ENCODE measurements at places on chromosomes 11 and 22. TPM values are rescaled to one million over a fixed set of nuclear protein-coding genes. Genes with fewer than 3 reads are reported as not detected.

DNA sequence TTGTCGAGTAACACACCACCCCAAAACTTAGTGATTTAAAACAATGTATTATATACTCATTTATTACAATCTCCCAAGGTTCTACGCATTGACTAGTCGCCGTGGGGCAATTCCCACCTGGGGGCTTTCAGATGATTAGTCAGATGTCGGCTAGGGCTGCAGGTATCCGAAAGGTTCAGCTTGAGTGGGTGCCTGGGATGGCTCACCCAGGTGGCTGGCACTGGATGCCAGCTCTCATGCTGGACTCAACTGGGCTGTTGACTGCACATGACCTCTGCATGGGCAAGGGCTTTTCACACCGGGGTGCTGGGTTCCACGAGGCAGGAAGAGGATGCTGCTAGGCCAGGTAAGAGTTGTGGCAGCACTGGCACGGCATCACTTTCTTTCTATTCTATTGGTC is 21.9 kb upstream of the MICAL2 start:
- no peak overlapping the region for H3K27ac ChIP-seq
- H3K36me3 ChIP-seq, result no peaks in the 10 kb centered on the region
- H3K4me1 ChIP-seq, result peaks cover 75% of the 10 kb centered on the region
- H3K4me3 ChIP-seq, result no peak overlapping the region
- no peaks in the 10 kb centered on the region for H3K27me3 ChIP-seq

BRSK2 gene
- 1.1 TPM for total RNA-seq

HTR3A gene
- not detected for total RNA-seq

DNA sequence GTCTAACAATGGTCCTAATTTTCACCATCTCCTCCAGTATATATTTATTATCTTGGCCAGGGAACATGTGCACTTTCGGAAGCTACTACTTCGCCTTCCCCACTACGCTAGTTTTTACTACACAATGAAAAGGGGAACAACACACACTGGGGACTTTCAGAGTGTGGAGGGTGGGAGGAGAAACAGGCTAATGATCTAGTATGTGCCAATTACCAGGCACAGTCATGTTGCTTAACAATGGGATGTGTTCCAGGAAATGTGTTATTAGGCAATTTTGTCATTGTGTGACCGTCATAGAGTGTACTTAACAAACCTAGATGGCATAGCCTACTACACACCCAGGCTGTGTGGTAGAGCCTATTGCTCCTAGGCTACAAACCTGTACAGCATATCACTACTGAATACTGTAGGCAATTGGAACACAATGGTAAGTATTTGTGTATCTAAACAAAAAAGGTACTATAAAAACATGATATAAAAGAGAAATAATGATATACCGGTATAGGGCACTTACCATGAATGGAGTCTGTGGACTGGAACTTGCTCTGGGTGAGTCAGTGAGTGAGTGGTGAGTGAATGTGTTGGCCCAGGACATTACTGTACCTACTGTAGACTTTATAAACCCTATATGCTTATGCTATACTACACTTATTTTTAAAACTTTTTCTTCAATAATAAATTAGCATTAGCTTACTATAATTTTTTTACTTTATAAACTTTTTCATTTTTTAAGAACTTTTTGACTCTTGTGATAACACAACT is 20.1 kb upstream of the CUL5 start:
- no peak for DNase-seq
- H3K27me3 ChIP-seq, result 0 out of 2 replicates have a peak, but pooled peaks cover 2% of the 10 kb centered on the region
- no peaks in the 10 kb centered on the region for H3K36me3 ChIP-seq
- H3K27ac ChIP-seq, result no peak overlapping the region
- H3K4me1 ChIP-seq, result no peaks in the 10 kb centered on the region
- no peak overlapping the region for H3K4me3 ChIP-seq

GRCh38 chr11:126722956-126723664 is 277.5 kb downstream of the KIRREL3 start:
- no peaks in the 10 kb centered on the region for H3K4me1 ChIP-seq
- no peak overlapping the region for H3K4me3 ChIP-seq
- no peaks in the 10 kb centered on the region for H3K36me3 ChIP-seq
- H3K27me3 ChIP-seq, result peaks cover 22% of the 10 kb centered on the region
- no peak overlapping the region for H3K27ac ChIP-seq

GAL gene
- not detected for total RNA-seq

DNA sequence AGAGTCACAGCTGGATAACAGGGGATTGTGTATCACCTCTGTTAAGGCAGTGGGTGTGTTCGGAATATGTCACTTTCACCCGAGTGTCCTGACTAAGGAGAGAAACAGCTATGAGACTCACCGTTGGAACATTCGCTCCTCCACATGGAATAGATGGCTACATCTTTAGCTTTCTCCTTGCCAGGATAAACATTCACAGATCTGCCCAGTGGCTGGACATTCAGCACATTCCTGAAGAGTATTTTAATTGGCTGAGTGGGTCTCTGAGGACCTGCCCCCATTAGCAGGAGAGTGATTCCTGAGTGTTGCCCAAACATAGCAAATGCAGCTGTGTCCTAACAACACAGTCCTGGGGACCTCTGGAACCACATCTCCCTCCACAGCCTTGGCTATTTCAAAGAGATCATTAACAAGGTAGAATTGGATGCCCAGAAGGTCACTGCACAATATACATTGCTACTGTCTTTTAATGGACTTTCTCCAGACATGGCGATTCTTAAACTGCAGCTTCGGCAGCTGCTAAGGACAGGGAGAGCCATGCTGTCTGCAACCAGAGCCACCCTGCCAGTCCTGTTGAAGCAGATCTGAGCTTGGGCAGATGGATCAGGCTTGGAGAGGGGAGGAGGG is 435.0 kb upstream of the CADM1 start:
- no peaks in the 10 kb centered on the region for H3K36me3 ChIP-seq
- H3K4me3 ChIP-seq, result no peak overlapping the region
- DNase-seq, result no peak
- no peak overlapping the region for H3K27ac ChIP-seq

- H3K36me3 ChIP-seq, result peaks cover 25% of the 10 kb centered on the region
- no peak overlapping the region for H3K4me3 ChIP-seq
- peak overlapping the region; percentile 89 for H3K27ac ChIP-seq
- peaks cover 50% of the 10 kb centered on the region for H3K4me1 ChIP-seq
These were observed 3.6 kb upstream of the VWCE start for GRCh38 chr11:61298663-61299244.

SHANK3 gene
- total RNA-seq, result 1.9 TPM

- no peaks in the 10 kb centered on the region for H3K36me3 ChIP-seq
- H3K27me3 ChIP-seq, result peaks cover 72% of the 10 kb centered on the region
- H3K27ac ChIP-seq, result no peak overlapping the region
- DNase-seq, result no peak
- peaks cover 36% of the 10 kb centered on the region for H3K4me1 ChIP-seq
These were observed 724 bp upstream of the RASGRP2 start for GRCh38 chr11:64744544-64745188.

ESAM gene
- 1.2 TPM for total RNA-seq

- H3K27ac ChIP-seq, result no peak overlapping the region
- H3K36me3 ChIP-seq, result no peaks in the 10 kb centered on the region
- H3K4me1 ChIP-seq, result no peaks in the 10 kb centered on the region
- no peaks in the 10 kb centered on the region for H3K27me3 ChIP-seq
These were observed 461.5 kb downstream of the OPCML start for GRCh38 chr11:133070791-133071190.

CEP164 gene
- 15.2 TPM for total RNA-seq

DNA sequence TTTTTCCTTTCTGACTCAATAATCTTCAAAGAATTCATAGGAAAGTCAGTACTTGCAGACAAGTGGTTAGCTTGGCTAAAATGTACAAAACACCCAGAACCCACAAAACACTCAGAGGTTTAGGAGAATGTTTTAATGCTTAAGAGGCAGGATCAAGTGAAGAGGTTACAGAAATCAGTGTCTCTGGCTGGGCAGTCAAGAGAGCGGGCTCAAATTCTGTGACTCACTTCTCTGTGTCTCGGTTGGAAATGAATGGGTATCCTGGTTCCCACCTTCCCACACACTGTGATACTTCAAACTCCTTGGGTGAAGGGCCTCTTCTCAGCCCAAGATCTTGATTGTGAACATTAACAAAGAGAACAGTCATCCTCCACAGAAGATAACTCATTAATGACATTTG is 3.8 kb downstream of the MPEG1 start:
- no peak overlapping the region for H3K27ac ChIP-seq
- H3K27me3 ChIP-seq, result no peaks in the 10 kb centered on the region
- no peaks in the 10 kb centered on the region for H3K4me1 ChIP-seq
- no peak for DNase-seq

HPX gene
- 29.6 TPM for total RNA-seq

DNA sequence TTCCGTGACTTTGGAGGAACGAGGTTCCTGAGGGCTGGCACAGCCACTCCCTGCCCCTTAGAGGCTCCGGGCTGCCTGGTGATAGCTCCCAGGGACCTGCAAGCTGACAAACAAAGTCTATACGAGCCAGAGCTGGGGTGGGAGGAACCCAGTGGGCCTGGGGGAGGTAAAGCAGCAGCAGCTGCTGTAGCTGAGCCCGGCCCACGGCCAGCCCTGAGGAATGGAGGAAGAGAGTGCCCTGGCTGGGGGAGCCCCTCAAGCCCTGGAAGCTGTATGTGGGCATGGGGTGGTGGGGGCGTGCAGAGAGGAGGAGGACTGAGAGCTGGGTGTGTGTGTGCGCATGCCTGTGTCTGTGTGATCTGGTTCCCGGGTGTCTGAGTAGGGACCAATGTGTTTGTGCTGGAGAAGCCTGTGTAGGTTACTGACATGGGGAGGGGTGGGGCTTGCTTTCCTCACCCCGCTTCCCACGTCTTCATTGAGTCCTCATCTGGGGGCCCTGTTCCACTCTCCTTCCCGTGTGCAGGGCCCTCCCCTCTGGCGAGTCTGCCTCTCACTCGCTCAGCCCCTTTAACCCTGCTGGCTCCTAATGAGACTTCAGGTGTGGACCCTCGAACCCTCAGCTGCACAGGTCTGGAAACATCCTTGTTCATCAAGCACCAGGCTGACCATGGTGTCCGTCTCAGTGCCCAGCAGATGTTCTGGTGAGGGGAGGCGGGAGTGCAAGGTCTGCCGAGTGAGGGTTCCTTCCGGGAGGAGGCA is 10.8 kb downstream of the ST3GAL4 start:
- H3K4me3 ChIP-seq, result no peak overlapping the region
- H3K4me1 ChIP-seq, result no peaks in the 10 kb centered on the region
- no peak for DNase-seq
- no peak overlapping the region for H3K27ac ChIP-seq
- H3K36me3 ChIP-seq, result no peaks in the 10 kb centered on the region

GRCh38 chr11:7645206-7645605 is 28.1 kb downstream of the CYB5R2 start:
- no peaks in the 10 kb centered on the region for H3K27me3 ChIP-seq
- DNase-seq, result no peak
- H3K27ac ChIP-seq, result no peak overlapping the region
- peaks cover 32% of the 10 kb centered on the region for H3K36me3 ChIP-seq

- H3K4me1 ChIP-seq, result no peaks in the 10 kb centered on the region
- H3K27me3 ChIP-seq, result no peaks in the 10 kb centered on the region
- H3K4me3 ChIP-seq, result no peak overlapping the region
- peak; percentile 25 for DNase-seq
These were observed 35.0 kb downstream of the PPFIBP2 start for GRCh38 chr11:7548659-7549274.

GAB4 gene
- total RNA-seq, result not detected

APOL3 gene
- total RNA-seq, result 6.3 TPM

GRCh38 chr11:57485217-57485990 is 25.1 kb downstream of the RTN4RL2 start:
- no peak for DNase-seq
- H3K36me3 ChIP-seq, result peaks cover 40% of the 10 kb centered on the region
- no peak overlapping the region for H3K27ac ChIP-seq
- no peak overlapping the region for H3K4me3 ChIP-seq
- H3K27me3 ChIP-seq, result no peaks in the 10 kb centered on the region

DNA sequence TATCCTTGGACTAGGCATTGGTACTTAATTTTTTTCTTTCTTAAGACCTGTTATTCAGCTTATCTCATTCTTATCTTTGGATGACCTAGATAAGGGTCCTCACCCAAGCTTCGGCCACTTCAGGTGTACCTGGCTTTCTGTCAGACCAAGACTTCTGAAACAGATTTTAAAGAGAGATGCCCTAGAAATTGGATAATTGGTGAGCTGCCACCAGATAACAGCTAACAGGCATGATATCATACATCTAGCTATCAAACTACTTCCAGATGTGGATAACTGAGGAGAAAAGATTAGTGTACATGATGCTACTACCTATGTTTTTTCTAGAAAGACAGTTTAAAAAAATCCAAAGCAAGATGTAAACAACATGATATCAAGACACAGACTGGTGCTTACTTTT is 52.9 kb downstream of the FZD4 start:
- H3K27me3 ChIP-seq, result peaks cover 8% of the 10 kb centered on the region
- DNase-seq, result no peak
- H3K36me3 ChIP-seq, result no peaks in the 10 kb centered on the region
- no peaks in the 10 kb centered on the region for H3K4me1 ChIP-seq
- no peak overlapping the region for H3K4me3 ChIP-seq

CDCA5 gene
- total RNA-seq, result 63.1 TPM

DNA sequence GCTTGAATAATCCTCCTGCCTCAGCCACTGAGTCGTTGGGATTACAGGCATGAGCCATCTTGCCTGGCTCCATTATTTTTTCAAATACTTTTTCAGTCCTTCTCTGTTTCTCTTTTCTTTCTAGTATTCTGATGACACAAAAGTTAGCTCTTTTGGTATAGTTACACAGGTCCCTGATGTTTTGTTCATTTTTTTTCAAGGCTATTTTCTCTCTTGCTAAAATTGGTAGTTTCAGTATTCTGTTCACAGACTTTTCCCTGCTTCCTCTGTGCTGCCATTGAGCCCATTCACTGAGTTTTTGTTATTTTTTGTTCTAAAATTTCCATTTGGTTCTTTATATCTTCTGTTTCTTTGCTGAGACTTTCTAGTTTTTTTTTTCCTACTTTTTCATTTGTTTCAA is 166.5 kb downstream of the UVRAG start:
- H3K4me1 ChIP-seq, result peaks cover 22% of the 10 kb centered on the region
- H3K36me3 ChIP-seq, result 0 out of 2 replicates have a peak, but pooled peaks cover 2% of the 10 kb centered on the region
- no peak for DNase-seq
- H3K27ac ChIP-seq, result no peak overlapping the region
- no peaks in the 10 kb centered on the region for H3K27me3 ChIP-seq

OR51E1 gene
- not detected for total RNA-seq

EHF gene
- total RNA-seq, result 0.24 TPM

MS4A4A gene
- not detected for total RNA-seq

GRCh38 chr11:82494988-82495432 is 238.7 kb downstream of the FAM181B start:
- no peak overlapping the region for H3K27ac ChIP-seq
- no peak overlapping the region for H3K4me3 ChIP-seq
- H3K36me3 ChIP-seq, result no peaks in the 10 kb centered on the region
- no peaks in the 10 kb centered on the region for H3K27me3 ChIP-seq

- H3K36me3 ChIP-seq, result peaks cover 14% of the 10 kb centered on the region
- peaks cover 6% of the 10 kb centered on the region for H3K4me1 ChIP-seq
- H3K4me3 ChIP-seq, result no peak overlapping the region
These were observed 8.5 kb downstream of the RNF141 start for GRCh38 chr11:10532526-10532925.

Measured in HepG2 (cell line).